ENCODE measurements at places on chromosomes 7 and 10.
A peak's percentile ranks its signal among the peaks of the same experiment; 100 is the strongest.

DNA sequence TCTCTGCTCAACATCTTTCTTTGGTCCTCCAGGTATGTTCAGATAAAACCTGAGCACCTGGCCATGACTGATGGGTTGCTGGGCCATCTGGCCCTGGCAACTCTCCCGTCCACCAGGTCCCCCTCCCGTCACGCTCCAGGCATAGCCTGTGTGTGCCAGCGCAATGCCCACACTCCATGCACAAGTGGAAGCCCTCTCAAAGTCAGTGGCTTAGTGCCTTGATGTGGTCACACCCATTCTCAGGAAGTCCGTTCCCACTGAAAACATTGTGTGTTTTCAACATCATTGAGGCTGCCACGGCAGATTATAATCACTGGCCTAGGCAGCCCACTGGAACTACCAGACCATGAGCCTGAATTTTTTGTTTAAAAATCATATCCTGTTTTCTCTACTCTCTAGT lies 170.6 kb upstream of the LANCL2 start:
- peak; percentile 17 for DNase-seq

- DNase-seq: peak; percentile 65
These were observed 868 bp downstream of the TIAL1 start for GRCh38 chr10:119595676-119596515.

GRCh38 chr10:43925793-43926192 lies 277.1 kb upstream of the ZNF32 start:
- DNase-seq: no peak

GRCh38 chr7:21867226-21867625 lies 78.5 kb downstream of the CDCA7L start:
- DNase-seq: no peak

- no peak for DNase-seq
These were observed 533.5 kb downstream of the SH2D4B start for GRCh38 chr10:81071087-81071796.

DNA sequence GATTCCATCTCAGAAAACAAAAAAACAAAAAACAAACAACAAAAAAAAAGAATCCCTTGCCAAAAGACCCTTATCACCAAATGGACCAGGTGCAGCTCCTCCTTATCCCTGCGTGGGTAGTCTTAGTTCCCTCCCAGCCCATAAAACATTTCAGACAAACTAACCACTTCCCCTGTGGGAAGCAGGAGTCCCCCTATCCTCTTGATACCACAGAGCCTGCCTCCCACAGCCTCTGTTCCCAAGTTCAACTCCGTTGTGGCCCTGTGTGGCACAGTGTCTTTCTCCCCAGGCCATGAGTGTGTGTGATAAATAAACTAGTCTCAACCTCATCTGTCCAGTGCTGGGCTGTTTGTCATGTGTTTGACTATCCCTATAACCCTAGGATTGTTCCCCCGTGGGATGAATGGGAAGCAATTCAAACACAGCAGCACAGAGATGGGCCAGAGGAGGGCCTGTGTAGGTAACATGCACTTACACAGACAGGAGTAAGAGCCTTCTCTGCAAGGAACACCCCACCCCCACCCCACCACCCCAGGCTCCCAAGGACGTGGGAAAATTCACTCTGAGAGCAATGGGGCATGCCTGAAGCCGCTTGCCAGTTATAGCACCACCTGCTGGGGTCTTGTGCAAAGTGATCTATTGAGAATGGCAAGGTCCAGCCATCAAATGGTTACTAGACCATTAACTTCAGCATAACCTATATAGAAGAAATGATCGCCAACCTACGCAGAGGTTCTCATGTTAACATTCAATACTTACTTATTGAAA lies 147.1 kb upstream of the GHITM start:
- DNase-seq: peak; percentile 81

GRCh38 chr10:116296291-116296721 lies 23.3 kb upstream of the GFRA1 start:
- peak; percentile 78 for DNase-seq

DNA sequence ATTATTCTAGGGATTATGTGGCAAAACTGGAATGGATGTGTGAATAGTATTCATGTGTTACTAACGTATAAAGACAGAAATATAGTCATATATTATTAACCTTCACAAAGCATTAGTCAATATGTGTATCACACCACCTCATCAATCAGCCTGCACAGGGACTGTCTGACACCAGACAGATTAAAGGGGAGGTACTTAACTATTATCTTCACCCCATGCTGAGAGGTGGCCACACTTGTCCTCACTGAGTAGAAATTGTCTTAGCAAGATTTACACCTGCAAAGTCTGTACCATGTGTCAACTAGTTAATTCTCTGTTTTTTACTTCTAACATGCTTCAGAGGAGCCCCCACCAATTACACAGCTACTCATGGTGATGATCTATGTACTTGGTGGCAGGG lies 146.3 kb upstream of the LRGUK start:
- no peak for DNase-seq

GRCh38 chr10:96082153-96082552 lies 38.8 kb downstream of the CCNJ start:
- DNase-seq: no peak

DNA sequence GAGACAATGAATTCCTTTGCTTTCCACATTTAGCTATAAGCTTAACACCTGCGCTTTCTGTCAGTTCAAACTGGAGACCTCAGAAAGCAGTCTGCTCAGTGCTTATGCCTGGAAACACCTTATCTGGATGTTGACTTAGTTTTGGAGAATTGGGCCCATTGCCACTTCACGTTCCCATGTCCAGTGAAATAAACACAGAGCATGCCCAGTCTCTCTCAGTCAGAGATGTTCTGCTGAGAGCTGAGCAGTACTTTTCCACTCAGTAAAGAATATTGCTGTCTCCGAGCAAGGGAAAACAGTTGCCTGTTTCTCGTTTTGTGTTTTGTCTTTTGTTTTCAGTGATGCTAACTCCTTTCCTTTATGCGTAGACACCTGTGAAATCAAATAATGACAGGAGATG lies 83.2 kb upstream of the PRR15 start:
- no peak for DNase-seq

GRCh38 chr7:120181499-120181898 lies 91.5 kb upstream of the KCND2 start:
- no peak for DNase-seq

DNA sequence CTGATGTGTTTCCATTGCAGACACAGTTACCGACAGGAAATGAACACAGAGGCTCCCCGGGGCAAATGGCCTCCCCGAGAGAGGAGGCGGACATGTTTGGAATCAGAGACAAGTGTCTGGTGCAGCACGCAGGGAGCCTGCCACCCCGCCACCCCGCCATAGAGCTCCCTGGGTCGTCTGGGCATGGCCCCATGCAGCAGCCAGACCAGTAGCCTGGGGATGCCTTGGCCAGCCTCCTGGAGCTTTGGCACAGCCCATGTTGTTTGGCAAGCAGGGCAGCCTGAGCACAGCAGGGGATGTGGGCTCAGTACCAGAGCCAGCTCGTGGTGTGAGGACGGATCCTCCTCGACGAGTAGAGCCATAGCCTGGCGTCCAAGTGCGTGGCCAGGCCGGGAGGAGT lies 80.8 kb downstream of the NKX6-2 start:
- DNase-seq: peak; percentile 45

DNA sequence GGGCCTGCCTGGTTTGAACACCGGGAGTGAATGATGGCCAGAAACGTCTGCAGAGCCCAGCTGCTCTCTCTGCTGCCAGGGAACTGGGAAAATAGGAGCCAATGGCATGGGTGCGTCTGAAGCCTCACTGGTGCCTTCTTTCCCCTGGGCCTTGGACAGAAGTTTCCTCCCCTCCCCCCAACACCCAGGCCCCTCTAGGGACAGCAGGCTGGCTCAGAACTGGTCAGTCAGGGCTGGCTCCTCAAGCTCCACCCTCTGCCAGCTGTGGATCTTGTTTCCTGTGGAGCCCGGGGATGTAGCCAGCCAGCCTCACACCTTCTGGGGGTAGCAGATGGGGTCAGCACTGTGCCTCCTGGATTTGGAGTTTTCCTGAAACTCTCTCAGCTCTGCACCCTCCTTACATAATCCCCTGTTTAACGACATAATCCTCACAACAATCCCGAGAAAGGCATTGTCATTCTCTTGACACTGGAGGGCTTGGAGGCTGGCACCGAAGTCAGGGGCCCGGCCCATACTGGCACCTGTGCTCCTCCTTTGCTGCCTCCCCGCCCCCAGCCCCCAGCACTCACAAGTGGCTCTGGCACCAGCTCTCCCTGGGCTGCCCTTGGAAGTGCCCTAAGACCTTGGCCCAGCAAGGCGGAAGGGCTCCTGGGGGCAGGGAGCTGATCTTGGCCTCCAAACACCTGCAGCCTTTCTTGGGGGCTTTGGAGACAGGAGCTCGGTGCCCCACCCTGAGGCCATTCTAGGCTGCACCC lies 5.7 kb downstream of the LDB3 start:
- peak; percentile 65 for DNase-seq

- DNase-seq: no peak
These were observed 83.8 kb downstream of the EBLN1 start for GRCh38 chr10:22133749-22134624.

DNA sequence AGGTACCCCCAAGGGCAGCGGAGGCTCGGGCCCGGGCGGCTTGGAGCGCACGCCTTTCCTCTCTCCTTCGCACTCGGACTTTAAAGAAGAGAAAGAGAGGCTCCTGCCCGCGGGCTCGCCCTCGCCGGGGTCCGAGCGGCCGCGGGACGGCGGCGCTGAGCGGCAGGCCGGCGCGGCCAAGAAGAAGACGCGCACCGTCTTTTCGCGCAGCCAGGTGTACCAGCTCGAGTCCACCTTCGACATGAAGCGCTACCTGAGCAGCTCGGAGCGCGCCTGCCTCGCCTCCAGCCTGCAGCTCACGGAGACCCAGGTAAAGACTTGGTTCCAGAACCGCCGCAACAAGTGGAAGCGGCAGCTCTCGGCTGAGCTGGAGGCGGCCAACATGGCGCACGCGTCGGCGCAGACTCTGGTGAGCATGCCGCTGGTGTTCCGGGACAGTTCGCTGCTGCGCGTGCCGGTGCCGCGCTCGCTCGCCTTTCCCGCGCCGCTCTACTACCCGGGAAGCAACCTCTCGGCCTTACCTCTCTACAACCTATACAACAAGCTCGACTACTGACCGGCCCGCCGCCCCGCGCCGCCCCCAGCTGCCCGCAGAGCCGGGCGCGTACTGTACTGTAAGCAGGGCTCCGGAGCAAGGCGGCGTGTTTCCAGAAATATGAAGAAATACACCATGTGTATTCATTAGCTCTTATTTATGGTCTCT lies 1.8 kb downstream of the HMX2 start:
- DNase-seq: peak; percentile 72

DNA sequence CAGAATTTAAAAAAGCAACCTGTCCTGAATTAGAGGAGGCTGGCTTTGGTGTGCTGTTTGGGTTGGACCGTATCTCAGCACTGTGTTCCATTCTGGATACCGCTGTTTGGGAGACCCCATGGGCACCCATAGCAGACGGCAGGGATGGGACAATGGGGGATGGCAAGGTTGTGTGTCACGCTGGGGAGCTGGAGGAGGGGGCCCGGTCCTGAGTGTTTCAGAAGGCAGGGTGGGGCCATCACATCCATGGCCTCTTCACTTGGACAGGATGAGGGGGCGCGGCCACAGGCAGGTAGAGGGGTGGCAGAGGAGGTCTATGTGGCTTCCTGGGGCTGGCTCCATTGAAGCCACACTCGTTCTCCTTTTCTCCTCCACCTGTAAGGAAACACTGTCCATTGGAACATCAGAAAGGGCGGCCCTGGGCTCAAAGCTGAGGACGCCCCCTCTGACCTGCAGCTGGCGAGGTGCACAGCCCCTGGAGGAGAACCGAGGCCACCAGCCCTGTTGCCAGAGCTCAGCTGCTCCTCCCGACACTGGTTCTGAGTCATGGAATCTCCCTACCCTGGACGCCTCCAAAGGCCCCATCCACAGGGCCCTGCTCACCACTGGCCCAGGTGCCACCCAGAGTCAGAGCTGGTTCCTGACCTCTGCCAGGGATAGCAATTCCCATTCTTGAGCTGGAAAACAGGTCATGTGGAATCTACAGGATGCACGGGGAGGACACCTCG lies 587.3 kb downstream of the DNAJB6 start:
- peak; percentile 34 for DNase-seq

DNA sequence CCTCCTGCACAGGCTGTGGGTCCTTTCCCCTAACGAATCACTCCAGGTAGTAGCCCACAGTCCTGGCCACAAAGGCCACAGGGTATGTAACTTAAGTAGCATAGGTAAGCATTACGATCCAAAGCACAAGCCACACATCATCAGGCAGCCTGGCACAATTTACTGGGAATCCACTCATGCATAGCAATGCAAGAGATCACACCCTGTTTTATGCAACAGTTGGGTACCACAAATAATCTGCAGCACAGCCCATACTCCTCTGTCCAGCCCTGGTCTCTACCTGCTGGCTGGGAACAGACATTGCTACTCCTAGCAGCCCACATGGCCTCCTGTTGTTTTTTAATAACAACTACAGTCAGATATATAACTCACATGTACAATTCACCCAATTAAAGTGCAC lies 34.3 kb downstream of the SRPK2 start:
- DNase-seq: no peak

- DNase-seq: no peak
These were observed 16.5 kb upstream of the WIPI2 start for GRCh38 chr7:5173496-5173895.

Data from islet precursor cell (in vitro differentiated cells).